ENCODE measurements at places on chromosomes 3 and 15.

- no peak for DNase-seq
- 0 out of 2 replicates have a peak, but pooled peaks cover 2% of the 10 kb centered on the region for H3K36me3 ChIP-seq
- H3K4me1 ChIP-seq: no peaks in the 10 kb centered on the region
- no peak overlapping the region for H3K27ac ChIP-seq
These were observed 35.2 kb downstream of the AP4E1 start for GRCh38 chr15:50943638-50944037.

- peaks cover 68% of the 10 kb centered on the region for H3K4me1 ChIP-seq
- peak overlapping the region; percentile 96 for H3K27ac ChIP-seq
- H3K36me3 ChIP-seq: peaks cover 5% of the 10 kb centered on the region
- peak overlapping the region; percentile 54 for H3K4me3 ChIP-seq
These were observed 26.7 kb upstream of the OR5K4 start for GRCh38 chr3:98326945-98327344.

- no peaks in the 10 kb centered on the region for H3K36me3 ChIP-seq
- no peaks in the 10 kb centered on the region for H3K27me3 ChIP-seq
- DNase-seq: no peak
- no peak overlapping the region for H3K4me3 ChIP-seq
- no peak overlapping the region for H3K27ac ChIP-seq
These were observed 59.9 kb downstream of the MESD start for GRCh38 chr15:80929689-80930088.

GRCh38 chr3:124315215-124316033 lies 323.5 kb upstream of the ROPN1 start:
- H3K27ac ChIP-seq: no peak overlapping the region
- no peak for DNase-seq
- H3K4me1 ChIP-seq: no peaks in the 10 kb centered on the region
- no peaks in the 10 kb centered on the region for H3K36me3 ChIP-seq
- H3K27me3 ChIP-seq: no peaks in the 10 kb centered on the region

DNA sequence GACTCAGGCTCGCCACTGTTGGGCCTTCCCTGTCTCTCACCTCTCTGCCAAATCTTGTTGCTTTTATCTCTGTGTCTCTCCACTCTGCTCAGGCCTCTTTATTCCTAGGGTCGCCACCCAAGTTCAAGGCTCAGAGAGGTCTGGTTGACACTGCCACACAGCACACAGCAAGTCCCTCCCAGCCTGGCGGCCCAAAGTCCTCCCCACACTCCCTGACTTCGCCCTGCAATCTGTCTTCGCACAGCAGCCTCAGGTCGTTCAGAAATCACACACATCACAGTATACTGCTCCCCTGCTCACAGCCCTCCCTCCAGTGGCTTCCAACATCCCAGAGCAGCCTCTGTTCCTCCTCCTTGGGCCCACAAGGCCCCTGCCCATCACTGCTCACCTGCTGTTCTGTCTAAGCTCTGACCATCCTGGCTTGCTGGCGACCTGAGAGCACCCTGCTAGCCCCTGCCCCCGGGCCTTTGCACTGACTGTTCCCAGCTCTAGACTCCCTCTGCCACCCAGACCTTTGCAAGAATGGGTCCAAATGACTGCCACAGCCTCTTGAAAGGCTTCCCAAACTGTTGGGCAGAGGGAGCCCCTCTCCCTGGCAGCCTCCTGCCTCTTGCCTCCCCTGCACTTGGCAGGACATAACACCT lies 48.4 kb downstream of the MGLL start:
- no peaks in the 10 kb centered on the region for H3K27me3 ChIP-seq
- DNase-seq: no peak
- H3K27ac ChIP-seq: no peak overlapping the region
- no peaks in the 10 kb centered on the region for H3K4me1 ChIP-seq
- 0 out of 2 replicates have a peak, but pooled peaks cover 4% of the 10 kb centered on the region for H3K36me3 ChIP-seq

DNA sequence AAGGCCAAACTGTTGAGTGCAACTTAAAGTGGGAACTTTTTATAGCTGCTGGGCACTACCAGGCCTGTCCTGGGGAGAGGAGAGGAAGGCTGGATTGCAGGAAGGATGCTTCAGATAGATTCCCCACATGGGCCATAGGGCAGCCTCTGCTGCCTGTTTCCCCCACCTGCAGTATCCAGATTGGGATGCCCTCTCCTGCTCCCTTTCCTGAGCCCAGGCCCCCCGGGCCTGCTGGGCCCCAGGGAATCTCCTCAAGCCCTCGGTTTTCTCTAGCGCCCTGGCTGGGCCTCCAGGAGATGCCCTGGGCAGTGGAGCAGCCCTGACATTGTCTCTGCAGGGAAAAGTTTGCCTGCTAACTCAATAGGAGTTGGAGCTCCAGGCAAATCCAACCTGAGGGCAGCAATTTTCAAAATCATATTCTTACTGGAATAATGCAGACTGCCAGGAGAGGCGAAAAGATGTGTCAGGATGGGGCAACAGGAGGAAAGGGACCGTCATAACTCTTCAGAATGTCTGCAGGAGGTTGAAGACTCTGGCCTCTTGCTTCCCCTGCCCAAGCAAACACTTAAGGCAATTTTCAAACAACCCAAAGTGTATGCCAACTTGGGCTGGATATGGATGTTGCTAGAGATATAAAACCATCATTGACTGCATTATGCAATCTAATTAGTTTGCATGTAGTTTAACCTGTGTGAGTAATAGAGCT lies 4.4 kb downstream of the NR2F2 start:
- H3K27me3 ChIP-seq: peaks cover 96% of the 10 kb centered on the region
- DNase-seq: no peak
- no peak overlapping the region for H3K4me3 ChIP-seq

GRCh38 chr3:39808467-39809180 lies 785 bp upstream of the MYRIP start:
- H3K4me3 ChIP-seq: peak overlapping the region; percentile 88
- peak overlapping the region; percentile 61 for H3K27ac ChIP-seq
- H3K4me1 ChIP-seq: peaks cover 26% of the 10 kb centered on the region
- peaks cover 76% of the 10 kb centered on the region for H3K27me3 ChIP-seq

DNA sequence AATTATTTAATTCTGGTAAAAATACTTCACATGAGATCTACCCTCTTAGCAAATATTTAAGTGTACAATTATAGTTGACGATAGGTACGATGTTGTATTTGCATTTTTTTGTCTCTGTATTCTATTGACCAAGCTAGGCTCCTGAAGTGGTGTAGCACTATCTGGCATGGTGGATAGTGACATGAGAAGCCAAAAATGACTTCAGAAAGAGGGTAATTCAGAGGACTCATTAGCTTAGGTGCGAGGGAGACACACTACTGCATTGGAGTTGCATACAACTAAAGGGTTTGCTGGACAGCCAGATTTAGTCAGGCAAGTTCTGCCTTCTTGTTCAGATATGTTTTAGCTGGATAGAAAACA lies 50.6 kb downstream of the KBTBD8 start:
- DNase-seq: no peak
- H3K27me3 ChIP-seq: no peaks in the 10 kb centered on the region
- H3K27ac ChIP-seq: no peak overlapping the region
- H3K4me1 ChIP-seq: peaks cover 13% of the 10 kb centered on the region
- H3K36me3 ChIP-seq: no peaks in the 10 kb centered on the region

DNA sequence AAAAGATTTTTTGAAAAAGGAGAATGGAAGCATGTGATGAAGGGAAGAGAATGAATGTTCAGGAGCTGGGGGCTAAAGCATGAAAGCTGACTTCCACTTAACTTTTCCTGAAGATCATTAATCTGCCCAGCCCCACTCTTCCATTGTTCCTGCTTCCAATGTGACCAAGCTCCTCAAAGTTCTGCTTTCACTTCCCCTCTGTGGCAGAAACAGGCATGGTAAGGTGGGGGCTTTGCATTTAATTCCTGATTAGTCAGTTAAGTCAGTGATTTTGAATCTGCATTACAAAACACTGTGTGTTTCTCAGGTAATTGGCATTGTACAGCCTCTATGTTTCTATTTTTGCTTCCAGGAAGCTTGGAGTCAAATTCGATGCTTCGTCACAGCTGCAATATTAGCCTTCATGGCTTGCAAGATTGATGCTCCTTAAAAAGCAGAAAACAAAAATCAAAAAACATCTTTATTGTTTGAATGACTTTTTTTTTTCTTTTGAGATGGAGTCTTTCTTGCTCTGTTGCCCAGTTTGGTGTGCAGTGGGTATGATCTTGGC lies 7.3 kb upstream of the TM6SF1 start:
- peaks cover 7% of the 10 kb centered on the region for H3K4me1 ChIP-seq
- H3K36me3 ChIP-seq: no peaks in the 10 kb centered on the region
- no peak overlapping the region for H3K27ac ChIP-seq
- DNase-seq: no peak

All from WTC11 (cell line).